ENCODE measurements at places on chromosomes 7 and 10.

GRCh38 chr7:48411619-48412018 lies 240.4 kb downstream of the ABCA13 start:
- no peak for DNase-seq

DNA sequence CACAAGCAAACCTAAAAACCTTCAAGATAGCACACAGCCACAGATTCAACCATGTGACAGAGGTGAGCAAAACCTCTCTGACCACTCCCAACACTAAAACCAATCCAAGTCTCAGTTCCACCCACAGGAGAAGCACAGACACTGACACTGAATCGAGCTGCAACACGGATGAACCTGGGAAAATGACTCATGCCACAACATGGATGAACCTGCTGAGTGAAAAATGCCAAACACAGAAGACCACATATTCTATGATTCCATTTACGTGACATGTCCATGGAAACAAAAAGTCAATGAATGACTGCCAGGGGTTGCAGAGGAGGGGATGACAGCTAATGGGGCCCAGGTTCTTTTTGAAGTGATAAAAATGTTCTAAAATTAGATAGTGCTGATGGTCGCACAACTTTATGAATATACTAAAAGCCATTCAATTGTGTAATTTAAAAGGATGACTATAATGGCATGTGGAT lies 22.0 kb downstream of the CYTH3 start:
- DNase-seq, result no peak

DNA sequence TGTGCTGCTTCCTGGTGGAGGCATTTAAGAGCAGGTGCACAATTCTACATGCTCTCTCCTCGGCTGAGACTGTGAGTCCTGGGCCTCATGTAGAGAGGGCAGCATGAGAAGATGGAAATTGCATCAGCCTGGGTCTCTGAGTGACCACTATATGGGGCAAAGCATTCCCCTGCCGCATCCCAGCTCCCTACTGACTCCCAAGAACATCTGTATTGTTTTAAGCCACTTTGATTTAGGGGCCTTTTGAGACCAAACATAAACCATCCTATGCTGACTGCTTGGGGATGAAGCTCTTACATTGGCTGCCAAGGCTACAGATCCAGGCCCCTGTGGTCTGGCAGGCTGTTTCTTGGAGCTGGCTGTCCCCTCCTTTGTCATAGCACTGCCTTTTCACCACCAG lies 101.3 kb upstream of the TBX20 start:
- DNase-seq, result no peak

DNA sequence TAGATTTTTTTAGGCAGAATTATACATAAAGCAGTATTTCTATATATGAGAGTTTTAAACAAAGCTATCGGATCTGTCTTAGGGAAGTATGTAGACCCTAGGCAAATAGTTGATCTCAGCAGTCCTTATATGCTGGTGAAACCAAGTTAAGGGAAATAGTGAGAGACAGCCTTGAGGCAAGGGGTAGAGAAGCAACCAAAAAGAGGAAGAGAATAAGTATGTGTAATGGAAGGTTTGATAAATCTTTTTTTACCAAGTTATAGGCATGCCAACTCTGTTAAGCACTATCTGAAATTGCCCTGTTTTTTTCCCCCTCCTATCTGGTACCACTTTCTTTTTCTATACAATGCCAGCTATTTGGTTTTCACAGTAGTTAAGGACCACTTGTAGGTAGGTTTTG lies 19.9 kb downstream of the SPAG6 start:
- no peak for DNase-seq

DNA sequence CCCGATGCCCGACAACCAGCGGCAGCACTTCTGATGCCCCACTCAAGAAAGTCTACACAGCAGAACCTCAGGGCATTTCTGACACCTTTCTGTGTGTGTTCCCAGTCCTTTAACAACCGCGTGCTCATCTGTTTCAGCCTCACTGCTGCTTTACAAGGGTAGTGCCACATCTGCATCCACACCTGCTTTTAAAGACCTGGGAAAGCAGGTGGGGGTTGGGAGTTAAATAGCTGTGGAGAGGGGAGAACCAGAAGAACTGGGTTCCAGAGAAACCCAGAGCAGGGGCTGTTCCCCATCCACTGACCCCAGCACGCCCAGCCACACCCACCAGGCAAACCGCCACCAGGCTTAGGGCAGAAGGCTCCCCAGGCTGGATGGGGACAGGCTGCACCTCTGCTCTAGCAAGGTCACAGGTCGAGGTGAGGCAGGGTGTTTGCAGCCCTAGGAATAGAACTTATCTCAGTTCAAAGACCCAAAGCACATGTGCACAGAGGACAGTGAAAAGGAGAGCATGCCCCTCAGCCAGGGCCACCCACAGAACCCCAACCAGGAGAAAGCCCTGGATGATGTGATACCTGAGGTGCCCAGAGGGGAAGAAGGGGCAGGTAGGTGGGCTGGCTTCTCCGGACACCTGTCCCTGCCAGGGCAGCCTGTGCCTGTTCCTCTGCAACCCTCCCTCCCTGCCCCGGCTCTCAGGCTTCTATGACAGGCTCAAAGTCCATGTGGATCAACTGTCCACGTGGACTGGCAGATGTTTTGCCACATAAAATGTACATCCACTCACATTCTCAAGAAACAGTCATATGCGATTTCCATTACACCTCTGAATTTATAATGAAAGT lies 51.3 kb downstream of the COBL start:
- DNase-seq, result no peak

- no peak for DNase-seq
Measured at GRCh38 chr7:25777969-25778708, 373.9 kb upstream of the NFE2L3 start.

DNA sequence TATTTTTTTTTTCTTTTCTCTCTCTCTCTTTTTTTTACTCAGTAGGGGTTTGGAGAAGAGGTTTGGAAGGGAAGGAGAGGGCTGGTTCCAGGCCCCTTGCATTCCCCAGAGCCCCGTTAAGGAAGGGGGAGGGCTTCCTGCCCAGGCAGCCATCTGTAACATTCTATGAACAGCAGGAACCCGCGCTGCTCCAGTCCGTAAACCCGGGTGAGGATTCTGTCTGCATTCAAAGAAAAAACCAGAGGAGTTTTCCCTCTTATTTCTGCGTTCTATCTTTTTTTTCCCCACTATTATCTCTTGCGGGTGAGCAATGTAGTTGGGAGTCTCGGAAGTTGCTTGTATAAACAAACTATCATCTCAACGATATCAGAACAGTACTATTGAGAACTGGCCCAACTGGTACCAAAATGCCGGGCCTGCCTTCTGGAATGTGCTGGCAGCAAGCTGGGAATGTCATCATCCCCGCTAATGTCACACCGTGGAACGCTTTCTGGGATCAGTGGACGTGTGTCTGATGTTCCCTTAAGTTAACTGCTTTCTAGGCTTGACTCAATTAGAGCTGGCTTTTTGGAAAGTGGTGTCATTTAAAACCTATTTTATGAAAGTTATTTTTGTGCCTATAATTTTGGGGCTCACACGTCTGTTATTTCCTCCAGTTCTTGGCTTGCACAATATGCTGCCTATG lies 153.1 kb upstream of the MEOX2 start:
- no peak for DNase-seq

DNA sequence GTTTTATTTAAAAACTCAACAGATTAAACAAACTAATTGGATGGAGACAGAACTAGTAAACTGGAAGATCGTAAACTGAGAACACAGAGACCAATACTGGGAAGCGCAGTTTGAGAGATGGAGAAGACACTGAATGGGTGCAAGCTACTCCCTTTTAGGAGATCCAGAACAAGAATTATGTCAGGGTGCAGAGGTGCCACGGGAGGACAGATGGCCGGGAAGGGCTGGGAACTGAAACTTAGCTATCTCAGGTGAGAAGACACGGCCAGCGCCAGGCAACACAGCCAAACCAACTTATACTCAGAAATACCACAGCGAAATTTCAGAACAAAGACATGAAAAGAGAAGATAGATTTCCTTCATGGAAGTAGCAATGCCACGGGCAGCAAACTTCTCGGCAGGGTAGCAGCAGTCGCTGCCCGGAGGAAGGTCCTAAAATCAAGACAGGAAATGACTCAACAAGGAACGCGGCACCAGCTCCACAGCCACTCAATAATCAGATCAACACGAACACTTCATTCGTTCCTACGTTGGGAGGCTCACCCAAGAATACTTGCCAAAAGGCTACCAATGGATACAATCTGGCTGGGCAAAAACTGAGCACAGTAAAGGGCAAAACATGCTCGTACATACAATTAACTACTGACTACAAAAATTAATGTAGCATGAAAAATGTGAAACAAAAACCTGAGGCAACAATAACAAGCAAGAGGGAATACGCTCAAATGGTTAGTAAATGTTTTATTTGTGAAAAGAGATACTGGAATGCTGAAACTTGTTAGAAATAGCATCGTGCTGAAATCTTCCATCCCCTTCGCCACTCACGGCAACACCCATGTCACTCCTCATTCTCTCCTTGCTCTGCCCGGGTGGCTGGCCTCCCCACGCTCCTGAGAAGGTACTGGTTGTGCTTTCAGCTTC lies 2.2 kb upstream of the LRRC27 start:
- no peak for DNase-seq

- no peak for DNase-seq
Measured at GRCh38 chr7:140655511-140656408, 15.1 kb upstream of the DENND2A start.

- no peak for DNase-seq
Measured at GRCh38 chr7:34100661-34101060, 195.3 kb downstream of the BMPER start.

GRCh38 chr10:51244748-51245490 lies 170.6 kb downstream of the PRKG1 start:
- no peak for DNase-seq

DNA sequence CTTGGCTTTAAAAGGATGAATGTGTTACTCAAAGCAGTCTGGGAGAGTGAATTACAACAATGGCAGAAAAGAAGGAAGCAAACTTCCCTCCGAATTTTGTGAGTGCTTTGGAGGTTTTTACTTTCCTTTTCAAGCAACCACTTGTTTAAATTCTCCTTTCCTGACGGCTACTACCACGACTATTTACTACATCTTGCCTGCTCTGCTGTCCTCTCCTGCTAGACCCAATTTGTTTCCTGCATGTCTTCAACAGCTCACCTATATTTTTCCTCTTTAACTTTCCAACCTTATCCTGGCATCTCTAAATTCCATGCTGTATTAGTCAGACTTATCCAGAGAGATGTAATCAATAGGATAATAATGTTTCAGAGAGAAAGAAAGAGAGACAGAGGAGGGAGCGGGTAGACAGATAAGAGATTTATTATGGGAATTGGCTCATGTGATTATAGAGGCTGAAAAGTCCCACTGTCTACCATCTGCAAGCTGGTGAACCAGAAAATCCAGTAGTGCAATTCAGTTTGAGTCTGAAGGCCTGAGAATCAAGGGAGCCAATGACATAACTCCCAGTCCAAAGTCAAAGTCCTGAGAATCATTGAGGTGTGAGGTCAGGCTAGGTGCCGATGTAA lies 42.8 kb upstream of the SLC13A1 start:
- DNase-seq, result no peak

DNA sequence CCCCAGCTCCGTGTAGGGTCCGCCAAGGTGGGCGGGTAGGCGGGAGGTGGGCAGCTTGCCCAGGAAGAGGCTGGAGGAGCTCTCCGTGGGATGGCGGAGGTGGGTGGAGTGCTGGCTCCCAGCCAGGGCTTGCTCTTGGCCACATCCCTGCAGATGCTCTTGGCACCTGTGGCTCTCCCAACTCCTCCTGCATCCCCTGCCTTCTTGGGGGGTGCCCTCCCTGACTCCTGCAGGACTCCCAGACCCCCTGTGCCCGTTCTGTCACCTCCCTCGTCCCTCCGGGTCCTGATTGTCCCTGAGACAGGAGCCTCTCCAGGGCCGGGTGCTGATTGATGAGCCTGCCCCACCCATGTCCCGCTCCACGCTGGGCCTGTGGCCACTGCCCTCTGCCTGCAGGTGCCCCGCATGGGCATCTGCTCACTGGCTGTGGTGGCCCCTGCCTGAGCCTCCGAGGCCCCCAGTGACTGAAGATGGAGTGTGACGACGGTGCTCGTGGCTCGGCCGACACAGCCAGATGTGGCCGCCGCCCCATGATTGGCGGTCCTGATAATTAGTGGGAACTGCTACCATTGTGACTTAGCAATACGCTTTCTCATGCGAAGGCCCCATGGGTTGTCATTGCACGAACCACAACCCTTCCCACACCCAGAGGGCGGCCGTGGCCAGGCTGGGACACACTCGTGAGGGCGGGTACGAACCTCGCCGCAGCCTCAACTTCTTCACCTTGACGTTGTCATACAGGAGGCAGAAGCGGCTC lies 23.6 kb downstream of the CFAP46 start:
- no peak for DNase-seq

DNA sequence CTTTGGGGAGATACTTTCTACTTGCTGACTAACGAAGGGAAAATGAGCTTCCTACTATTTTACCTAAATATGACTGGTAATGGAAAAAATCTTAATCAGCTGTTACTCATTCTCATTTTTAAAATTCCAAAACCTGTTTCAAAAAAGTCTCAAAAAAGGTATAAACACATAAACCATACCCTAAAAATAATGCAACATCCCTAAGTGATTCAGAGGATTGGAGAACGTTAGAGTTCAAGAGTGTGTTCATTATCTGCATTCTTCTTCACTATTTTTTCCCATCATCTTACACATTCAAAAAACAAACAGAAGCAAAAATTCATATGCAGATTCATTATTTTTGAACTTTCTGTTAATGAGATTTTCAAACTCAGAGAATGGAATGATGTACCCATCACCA lies 150.4 kb upstream of the GNAI1 start:
- DNase-seq, result no peak

DNA sequence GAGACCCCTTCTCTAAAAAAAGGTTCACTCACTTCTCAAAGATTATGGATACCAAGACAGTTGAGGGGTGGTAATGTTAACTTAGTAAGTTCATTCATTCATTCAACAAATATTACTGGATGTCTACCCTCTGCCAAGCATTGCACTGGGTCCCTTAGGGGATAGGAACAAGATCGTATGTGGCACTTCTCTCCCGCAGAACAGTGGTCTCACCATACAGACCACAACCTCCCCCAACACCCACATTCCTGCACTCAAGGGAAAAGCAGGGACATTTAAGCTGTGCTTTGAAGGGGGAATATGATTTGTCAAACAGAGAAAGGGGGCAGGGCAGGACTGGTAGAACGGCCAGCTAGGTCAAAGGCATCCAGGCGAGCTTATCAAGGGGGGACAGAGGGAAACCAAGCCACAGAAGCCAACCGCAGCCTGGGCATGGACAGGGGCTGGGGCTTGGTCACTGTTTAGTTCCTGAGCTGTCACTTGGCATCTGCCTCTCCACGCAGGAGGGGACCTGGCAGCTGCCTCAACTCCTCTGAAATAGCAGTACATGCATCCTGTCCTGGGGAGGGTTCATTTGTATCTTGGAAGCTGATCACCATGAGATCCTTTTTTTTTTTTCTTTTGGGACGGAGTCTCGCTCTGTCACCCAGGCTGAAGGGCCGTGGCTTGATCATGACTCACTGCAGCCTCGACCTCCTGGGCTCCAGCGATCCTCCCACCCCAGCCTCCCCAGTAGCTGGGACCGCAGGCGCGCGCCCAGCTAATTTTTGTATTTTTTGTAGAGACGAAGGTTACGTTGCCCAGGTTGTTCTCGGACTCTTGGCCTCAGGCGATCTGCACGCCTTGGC lies 949 bp upstream of the CLIP2 start:
- DNase-seq, result no peak
